Upper lobe of right lung (tissue), 1 donor: ENCODE measurements at places on chromosomes 11 and 22.

- DNase-seq = no peak
Observed at GRCh38 chr11:30521297-30522071, 64.7 kb downstream of the MPPED2 start.

GRCh38 chr11:12556788-12557384 is 117.3 kb upstream of the TEAD1 start:
- DNase-seq = no peak

- DNase-seq = no peak
Observed at GRCh38 chr11:112297248-112297866, 36.7 kb upstream of the PLET1 start.

- no peak for DNase-seq
Observed at GRCh38 chr11:95308512-95309035, 77.6 kb upstream of the SESN3 start.

GRCh38 chr11:77127235-77127911 is 673 bp upstream of the MYO7A start:
- peak; percentile 78 for DNase-seq

GRCh38 chr11:103907548-103908455 is 128.6 kb upstream of the DDI1 start:
- no peak for DNase-seq

- no peak for DNase-seq
Observed at GRCh38 chr11:42244376-42244775, 784.9 kb upstream of the LRRC4C start.

- no peak for DNase-seq
Observed at GRCh38 chr11:69438286-69438920, 43.1 kb upstream of the LINC01488 start.

DNA sequence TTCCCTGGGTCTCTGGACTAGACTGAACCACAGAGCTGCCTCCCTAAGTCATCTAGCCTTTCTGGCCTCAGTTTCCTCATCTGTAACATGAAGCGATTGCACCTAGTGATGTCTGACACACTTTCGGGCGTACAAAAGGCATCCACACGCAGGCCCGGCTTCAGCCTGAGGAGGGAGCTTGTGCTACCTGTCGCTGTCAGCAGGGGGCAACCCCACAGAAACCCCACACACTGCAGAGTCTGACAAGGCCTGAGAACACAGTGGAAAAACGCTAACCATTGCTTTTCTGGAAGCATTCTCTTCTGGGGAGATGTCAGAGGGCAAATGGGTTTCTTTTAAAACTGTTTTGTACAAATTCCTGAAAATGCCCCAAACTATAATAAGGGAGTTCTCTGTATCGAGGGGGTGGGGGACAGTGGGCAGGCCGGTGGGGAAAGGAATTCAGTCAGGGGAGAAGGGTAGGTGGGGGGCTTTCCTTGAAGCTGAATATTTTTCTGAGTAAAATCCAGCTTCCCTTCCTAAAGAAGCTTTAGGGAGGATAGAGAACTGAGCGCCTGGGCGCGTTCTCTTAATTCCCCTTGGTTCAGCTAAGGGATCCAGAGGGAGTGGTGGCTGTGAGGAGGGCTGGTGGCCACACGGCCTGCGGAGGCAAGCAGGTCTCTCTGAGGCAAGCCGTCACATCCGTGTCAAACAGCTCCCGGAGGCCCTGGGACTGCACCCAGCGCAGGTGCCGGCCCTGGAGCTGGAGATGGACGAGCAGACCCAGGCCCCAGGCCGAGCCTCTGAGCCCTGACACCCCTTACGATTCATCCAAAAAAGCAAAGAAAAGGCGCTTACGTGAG is 533 bp downstream of the ELF5 start:
- peak; percentile 84 for DNase-seq

- no peak for DNase-seq
Observed at GRCh38 chr11:16685914-16686313, 52.5 kb upstream of the C11orf58 start.

- peak; percentile 67 for DNase-seq
Observed at GRCh38 chr11:119375337-119376196, 5.9 kb downstream of the USP2 start.

DNA sequence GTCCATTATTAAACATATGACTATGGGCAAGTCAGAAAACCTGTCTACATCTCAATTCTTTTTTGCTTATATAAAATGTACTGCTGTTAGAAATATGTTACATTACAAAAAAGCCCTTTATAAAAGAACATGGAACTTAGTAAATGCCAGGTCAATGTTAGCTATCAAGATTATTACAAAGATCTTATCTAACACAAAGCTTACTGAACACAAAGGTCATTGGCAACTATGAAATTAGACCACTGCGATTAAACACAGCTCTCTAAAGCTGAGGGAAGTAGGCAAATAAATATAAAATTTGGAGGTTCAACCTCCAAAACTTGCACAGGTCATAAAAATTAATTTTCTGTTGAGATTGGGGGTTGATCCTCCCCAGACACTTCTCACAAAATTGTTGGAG is 692.8 kb upstream of the CCDC90B start:
- no peak for DNase-seq

DNA sequence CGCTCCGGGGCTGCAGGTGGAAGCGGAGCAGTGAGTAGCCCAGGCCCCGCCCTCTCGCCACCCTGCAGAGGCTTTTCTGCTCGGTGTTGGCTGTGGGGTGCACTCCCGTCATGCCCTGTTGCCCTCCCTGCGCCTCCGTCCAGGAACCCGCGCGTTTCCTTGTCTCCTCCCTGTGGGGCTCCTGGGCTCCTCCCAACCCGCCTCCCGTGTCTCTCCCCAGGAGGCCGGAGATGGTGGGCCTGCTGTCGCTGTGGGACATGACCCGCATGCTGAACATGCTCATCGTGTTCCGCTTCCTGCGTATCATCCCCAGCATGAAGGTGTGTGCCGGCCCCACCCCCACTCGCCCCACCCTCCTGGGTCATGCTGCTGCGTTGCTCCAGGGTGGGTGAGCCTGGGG is 32.4 kb downstream of the TPCN2 start:
- no peak for DNase-seq

DNA sequence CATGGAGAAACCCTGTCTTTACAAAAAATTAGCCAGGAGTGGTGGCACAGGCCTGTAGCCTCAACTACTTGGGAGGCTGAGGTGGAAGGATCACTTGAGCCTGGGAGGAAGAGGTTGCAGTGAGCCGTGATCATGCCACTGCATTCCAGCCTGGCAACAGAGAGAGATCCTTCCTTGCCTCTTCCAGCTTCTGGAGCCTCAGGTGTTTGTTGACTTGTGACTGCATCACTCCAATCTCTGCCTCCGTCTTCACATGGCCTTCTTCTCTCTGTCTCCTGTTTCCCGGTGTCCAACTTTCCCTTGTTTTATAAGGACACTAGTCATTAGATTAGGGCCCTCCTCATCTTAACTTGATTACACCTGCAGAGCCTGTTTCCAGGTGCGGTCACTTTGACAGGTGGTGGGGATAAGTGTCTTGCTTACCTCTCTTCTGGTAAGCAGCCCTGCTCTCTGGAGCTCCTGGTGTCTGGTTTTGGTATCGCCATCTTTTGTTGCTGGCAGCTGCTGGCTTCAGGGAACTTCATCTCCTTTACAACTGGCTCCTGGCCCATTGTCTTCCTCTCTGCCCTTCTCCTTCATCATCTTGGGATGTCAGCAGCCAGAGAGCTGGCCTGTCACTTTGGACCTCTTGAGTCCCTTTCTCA is 8.2 kb upstream of the USP2 start:
- no peak for DNase-seq

- DNase-seq = no peak
Observed at GRCh38 chr22:44489817-44490216, 8.2 kb downstream of the RTL6 start.

- no peak for DNase-seq
Observed at GRCh38 chr11:62540804-62541701, 5.6 kb downstream of the AHNAK start.

GRCh38 chr22:25661073-25661472 is 80.9 kb upstream of the MYO18B start:
- no peak for DNase-seq

DNA sequence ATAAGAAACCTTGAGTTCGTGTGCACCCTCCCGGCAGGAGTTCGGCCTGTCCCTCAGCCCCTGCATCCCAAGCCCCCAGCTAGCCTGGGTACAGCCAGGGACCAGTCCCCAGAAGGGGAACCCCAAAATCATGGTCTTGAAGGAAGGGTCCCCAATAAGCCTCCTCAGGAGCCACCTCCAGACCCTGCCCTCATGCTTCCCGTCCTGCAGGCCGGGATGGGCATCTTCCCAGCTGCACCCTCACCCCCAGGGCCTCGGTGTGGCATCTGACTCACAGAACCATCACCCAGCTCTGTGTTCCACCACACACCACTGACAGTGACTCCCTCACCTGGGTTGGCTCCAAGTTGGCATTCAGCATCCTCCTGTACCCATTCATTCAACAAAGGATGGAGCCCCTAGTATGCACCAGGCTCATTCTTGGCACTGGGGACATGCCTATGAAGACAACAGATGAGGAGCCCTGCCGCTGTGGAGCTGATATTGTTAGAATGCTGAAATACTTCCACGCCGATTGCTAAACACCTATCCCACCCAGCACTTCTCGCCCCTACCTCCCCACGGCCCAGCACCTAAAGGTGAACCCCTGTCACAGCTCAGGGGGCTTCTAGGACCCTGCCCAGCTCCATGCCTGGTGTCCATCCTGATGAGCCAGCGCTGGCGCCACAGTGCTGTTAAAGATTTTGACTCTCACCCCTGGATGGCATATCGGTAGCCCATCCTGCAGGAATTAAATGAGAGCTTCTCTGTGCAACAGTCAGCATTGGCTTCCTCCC is 77.8 kb downstream of the BUD13 start:
- DNase-seq = no peak

GRCh38 chr11:124661553-124661952 is 12.0 kb downstream of the SIAE start:
- no peak for DNase-seq
